K562 (cell line): ENCODE measurements at places on chromosomes 4 and X.

- no peak for DNase-seq
These were observed 51.0 kb downstream of the NIPAL1 start for GRCh38 chr4:48067536-48067935.

GRCh38 chr4:153127760-153128494 lies 76.3 kb upstream of the TRIM2 start:
- DNase-seq, result peak; percentile 76

- DNase-seq, result peak; percentile 51
These were observed 147.6 kb downstream of the BCOR start for GRCh38 chrX:39950018-39950688.

- no peak for DNase-seq
These were observed 27.7 kb upstream of the MOB1B start for GRCh38 chr4:70874268-70875156.

- no peak for DNase-seq
These were observed 4.5 kb upstream of the RHOXF1 start for GRCh38 chrX:120120223-120120622.

DNA sequence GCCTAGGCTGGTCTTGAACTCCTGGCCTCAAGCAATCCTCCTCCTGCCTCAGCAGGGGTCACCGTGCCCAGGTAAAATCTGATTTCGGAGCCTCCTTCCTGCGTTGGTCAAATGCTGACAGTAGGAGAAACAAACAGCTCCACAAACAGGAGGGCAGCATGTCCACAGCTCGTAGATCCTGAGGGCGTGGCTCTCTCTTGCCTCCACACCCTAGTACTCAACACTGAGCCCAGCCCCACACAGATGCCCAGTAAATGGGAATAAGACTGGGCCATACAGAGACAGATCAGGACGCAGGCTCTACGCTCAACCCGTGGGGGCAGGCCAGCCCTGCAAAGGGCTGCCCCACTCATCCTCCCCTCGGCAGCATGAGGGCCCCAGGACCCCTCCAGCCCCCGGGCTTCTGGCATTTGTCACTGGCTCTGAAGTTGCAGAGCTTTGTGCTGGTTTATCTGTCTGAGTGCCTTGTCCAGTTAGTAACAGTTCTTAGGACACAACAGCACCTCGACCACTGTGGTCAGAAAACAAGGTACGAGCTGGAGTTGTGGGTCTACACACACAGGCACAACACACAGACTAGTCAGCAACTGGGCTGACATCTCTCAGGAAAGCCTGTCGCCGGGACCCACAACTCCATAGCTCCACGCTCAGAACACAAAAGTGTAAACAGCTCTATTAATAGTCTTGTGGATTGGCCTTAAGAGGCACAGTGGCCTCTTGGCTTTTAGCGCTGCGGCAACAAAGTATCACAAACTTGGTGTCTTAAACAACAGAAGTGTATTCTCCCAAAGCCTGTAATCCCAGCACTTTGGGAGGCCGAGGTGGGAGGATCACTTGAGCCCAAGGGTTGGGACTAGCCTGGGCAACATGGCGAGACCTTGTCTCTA lies 5.2 kb downstream of the TNIP2 start:
- DNase-seq, result no peak

DNA sequence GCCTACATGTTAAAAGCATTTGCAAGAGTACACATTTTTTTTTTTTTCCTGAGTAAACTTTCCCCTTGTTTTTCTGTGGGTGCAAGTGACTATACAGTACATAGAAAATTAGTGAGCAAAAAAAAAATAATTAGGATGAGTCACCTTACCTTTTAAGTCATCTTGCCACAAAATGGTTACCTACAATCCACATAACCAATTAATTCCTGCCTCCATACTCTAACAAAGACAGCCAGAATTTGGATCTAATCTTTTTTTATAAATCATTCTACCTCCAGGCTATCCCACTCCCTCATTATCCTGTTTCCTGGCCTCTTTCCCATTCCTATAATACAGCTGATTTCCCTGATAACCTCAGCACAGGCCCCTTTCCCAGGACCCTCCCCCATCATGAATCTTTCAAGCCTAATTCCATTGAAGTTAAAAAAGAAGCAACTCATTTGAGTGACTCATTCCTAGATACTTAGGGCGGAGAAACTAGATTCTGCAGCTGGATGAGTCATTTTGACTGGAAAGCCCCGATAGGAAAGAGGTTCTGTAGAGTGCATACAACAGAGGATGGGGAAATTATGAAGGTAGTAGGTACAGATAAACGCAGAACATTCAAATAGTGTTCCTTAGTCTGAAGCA lies 128.2 kb downstream of the C4orf51 start:
- peak; percentile 30 for DNase-seq

DNA sequence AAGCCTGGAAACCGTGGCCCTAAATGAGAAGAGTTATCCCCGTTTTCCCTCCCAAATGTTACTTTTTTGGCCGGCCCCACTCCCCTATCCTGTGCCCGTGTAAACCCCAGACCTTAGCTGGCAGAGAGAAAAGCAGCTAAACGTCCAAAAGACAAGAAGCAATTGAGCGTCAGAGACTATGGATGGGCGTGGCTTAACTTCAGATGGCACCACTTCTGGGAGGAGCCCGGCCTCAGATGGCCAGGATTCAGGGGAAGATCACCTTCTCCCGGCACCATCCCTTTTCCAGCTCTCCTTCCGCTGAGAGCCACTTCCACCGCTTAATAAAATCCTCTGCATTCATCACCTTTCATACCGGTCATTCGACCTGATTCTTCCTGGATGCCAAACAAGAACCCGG lies 350.1 kb upstream of the PCDH7 start:
- no peak for DNase-seq

- no peak for DNase-seq
These were observed 129.1 kb downstream of the TRIML1 start for GRCh38 chr4:188268131-188268908.

DNA sequence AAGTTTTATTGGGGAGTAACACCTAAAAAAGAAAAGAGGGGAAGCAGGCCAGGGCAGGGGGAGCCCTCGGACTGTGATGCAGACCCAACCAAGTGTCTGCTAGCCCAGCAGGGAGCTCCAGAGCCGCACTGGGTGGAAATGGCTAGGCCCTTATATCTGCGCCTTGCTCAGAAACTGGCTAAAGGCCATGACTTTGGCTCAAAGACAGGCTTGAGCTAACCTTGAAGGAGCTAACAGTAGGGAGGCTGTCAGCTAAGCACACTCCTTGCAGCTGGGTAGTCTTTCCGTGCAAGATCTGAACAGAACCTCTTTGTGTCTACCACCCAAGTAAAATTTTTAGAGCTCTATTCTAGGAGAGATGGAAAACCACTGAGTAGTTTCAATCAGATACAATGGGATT lies 43.0 kb downstream of the SEPSECS start:
- no peak for DNase-seq

DNA sequence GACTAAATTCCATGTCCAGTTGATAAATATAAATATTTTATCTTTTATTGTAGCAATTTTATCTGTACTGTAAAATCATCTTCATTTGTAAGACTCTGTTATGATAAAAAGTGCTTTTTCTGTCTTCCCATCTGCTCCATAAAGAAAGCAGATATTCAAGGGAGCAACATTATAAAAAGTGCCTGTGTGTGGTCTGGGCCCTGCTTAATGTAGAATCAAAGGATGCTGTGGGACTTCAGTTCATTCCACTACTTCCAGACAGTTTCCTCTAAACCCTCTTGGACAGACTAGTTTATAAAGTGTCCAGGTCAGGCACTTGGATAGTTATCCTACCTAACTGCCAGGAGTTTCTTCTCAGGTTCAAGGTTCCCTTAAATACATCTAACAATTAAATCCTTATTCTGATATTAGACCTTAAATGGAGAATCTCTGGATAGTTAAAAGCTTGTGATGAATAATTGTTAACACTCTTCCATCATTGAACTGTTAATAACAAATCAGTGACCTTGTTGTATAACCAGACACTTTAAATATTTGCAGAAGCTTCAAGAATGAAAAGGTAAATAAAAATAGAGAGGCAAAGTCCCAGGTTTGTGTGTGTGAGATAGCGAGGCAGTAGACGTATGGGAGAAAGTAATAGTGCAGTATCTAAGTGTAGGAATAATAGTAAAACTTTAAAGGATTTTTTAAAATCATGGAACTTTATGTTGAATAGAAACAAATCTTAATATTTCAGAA lies 237.5 kb upstream of the CTSO start:
- no peak for DNase-seq

DNA sequence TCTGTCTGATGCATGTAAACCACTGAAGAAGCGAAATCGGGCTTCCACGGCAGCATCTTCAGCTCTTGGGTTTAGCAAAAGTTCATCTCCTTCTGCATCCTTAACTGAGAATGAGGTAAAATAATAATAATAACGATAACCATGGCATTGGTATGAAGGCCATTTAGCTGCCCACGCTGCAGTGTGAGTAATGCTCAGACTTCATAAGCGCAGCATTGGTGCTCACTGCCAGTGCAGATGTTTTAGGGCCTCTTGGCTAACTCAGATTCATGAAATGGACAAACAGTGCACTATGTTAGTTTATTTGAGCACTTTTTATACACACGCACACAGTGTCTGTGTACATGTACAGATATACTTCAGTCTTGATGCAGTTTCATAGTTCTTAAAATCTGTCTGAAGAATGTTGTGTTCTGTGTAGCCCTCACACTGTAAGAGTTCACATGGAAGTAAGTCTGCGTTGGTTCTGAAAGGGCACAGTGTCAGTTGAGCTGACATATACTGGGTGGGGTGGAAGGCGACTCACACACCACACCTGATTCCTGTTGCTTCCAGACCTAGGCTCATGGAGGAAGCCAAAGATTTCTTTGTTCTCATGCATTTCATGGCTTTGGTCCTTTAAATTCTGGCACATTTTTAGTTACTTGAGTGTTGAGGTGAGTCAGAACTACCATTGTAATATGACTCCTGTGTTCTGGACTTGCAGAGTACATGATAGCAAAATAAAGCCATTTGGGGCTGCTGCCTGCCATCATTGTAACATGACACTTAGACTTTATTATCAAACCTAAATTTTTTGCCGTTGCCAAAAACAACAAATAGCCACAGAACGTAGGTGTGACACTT lies 68.7 kb downstream of the NSD2 start:
- no peak for DNase-seq

DNA sequence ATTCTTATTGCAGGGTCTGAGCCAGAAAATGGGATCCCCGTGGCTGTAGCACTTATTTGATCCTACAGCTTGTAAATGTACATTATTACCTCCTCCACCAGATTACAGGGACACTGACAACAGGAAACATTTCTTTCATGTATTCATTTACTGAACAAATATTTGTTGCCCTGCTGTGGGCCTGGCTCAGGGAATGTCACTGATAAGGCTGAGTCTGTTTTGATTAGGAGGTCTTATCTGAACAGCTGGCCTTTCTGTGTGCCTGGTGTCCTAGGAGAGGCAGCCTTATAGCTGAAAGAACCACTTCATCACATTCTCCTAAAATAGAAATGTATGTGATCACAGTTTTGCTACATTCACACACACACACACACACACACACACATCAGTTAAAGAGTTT lies 45.5 kb upstream of the PROM1 start:
- no peak for DNase-seq

- DNase-seq, result no peak
These were observed 25.9 kb downstream of the FRAS1 start for GRCh38 chr4:78083035-78083434.

DNA sequence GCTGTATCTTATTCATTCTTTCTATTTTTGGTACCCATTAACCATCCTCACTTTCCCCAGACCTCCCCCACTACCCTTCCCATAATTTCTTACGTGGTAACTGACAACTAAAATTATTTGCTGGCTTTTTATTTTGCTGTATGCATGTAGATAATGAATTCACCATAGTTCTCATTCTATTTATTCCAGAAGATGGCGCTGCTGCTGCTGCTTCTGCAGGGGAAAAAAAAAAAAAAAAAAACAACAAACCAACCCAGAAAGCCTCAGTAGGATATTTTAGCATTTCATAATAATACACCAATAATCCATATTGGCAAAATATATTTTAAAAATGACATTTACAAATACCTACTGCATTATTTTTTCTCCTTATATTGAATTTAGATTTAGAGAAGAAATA lies 416.6 kb upstream of the MAGEB18 start:
- no peak for DNase-seq

- no peak for DNase-seq
These were observed 57.2 kb downstream of the CPZ start for GRCh38 chr4:8649631-8650361.

- no peak for DNase-seq
These were observed 456.5 kb downstream of the IL1RAPL1 start for GRCh38 chrX:29043746-29044145.

DNA sequence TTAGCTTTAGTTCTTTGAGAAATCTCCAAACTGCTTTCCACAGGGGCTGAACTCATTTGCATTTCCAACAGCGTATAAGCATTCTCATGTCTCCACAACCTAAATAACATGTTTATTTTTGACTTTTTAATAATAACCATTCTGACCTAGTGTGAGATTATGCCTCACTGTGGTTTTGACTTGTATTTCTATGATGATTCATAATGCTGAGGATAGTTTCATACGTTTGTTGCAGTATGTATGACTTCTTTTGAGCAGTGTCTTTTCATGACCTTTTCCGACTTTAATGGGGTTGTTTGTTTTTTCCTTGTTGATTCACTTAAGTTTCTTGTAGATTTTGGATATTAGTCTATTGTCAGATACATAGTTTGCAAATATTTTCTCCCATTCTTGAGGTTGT lies 1833.0 kb upstream of the PCDH10 start:
- DNase-seq, result no peak

GRCh38 chrX:70552130-70552704 lies 107.6 kb downstream of the DLG3 start:
- DNase-seq, result no peak

DNA sequence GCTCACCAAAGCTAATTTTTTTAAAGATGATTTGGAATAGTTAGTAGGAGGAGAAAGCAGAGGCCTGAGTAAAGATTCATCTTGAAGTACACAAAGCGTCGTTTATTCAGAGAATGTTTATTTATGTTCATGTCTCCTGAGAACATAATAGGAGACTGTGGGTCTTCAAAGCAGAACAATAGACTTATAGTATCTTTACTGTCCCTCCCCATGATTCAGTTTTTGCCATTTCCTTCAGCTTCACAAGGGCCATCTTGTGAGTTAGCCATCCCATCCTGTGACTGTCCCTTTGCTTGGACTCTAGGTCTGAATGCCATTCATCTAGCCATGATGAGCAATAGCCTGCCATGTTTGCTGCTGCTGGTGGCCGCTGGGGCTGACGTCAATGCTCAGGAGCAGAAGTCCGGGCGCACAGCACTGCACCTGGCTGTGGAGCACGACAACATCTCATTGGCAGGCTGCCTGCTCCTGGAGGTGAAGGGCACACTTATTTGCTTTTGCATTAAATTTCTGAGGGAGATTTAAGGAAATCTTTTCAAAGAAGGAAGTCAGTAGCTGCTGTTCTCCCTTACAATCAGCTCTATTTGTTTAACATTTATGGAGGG lies 105.8 kb downstream of the NFKB1 start:
- no peak for DNase-seq

DNA sequence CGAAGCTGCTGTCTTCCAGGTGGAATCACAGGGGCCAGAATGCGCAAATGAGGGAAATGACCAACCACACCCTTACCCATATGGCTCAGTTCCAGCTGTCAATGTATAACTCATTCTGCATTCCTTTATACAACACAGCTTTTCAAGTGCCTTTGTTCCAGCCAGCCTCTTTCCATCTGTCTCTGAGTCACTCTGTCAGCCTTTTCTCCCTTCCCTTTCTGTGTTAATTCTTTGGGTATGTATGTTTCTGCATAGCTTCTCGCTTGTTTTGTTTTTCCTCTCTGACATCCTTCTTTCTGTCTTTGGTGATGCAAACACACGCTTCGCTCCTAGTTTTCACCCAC lies 54.5 kb downstream of the RS1 start:
- no peak for DNase-seq
